ENCODE measurements at places on chromosomes 5 and 9.

GRCh38 chr5:164289526-164289925, 784.1 kb downstream of the MAT2B start:
- DNase-seq = no peak

- no peak for DNase-seq
Observed at GRCh38 chr5:88734191-88734640, 148.8 kb downstream of the MEF2C start.

DNA sequence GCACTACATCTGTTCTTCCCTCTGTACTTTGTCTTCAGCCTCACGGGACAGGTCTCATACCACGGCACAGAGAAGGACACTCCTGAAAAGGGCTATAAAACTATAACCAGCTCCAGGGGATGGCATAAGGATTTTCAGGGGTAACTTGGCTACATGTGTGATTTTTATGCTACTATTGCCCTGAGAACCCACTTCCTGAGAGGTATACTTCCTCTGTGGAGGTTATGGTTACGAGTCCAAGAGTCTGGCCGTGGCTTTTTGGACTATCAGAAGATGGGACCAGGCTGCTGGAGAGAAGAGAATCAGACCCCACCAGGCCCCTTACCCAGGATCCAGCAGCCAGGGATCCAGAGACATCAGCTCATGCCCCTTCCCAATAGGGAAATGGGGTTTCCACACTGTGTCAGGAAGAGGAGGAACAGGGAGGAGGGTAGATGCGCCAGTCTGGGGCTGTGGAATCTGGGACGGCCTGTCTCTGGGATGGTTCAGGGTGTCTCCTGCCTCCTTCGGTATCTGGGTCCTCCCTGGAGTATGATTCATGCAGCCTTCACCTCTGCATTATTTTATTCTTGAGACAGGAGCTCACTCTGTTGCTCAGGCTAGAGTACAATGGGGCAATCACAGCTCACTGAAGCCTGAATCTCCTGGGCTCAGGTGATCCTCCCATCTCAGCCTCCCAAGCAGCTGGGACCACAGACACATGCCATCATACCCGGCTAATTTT, 29.7 kb downstream of the WHRN start:
- no peak for DNase-seq

GRCh38 chr9:5305741-5306140, 1.2 kb upstream of the RLN2 start:
- no peak for DNase-seq

DNA sequence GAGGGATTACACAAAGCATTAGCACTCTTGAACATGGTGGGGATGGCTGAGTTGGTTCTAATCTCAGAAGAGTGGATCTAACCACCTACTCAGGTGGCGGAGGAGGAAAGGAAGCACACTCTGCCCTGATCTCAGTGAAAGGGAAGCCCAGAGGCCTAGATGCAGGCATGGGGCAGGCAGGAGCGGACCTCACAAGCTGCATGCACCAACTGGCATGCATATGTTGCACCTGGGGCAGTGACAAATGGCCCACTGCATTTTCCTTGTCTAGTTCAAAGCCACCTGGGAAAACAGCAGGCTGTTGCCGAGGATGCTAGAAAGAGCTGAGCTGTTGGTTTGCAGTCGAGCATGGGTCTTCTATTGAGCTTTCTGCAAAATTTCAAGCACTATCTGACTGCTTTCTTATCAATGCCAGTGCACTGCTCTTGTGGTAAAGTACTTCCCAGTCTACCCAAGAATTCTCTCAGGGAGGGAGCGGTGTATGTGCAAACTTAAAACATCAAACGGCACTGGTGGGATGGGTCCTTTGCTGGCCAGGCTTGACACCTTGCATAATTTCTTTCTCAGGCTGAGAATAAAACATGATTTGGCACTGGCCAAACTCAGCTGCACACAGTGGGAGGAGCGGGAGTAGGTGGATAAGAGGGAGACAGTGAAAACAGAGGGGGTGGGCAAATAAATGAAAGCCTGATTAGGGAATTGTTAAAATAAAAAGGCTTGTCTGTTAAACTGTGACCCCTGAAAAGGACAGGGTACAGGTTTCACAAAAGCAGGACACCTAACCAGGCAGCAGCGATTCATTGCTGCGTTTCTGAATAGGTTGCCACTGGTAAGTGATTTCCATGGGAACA, 108.9 kb downstream of the MARCHF3 start:
- DNase-seq = no peak

- DNase-seq = no peak
Observed at GRCh38 chr9:38367898-38368297, 24.6 kb upstream of the ALDH1B1 start.

DNA sequence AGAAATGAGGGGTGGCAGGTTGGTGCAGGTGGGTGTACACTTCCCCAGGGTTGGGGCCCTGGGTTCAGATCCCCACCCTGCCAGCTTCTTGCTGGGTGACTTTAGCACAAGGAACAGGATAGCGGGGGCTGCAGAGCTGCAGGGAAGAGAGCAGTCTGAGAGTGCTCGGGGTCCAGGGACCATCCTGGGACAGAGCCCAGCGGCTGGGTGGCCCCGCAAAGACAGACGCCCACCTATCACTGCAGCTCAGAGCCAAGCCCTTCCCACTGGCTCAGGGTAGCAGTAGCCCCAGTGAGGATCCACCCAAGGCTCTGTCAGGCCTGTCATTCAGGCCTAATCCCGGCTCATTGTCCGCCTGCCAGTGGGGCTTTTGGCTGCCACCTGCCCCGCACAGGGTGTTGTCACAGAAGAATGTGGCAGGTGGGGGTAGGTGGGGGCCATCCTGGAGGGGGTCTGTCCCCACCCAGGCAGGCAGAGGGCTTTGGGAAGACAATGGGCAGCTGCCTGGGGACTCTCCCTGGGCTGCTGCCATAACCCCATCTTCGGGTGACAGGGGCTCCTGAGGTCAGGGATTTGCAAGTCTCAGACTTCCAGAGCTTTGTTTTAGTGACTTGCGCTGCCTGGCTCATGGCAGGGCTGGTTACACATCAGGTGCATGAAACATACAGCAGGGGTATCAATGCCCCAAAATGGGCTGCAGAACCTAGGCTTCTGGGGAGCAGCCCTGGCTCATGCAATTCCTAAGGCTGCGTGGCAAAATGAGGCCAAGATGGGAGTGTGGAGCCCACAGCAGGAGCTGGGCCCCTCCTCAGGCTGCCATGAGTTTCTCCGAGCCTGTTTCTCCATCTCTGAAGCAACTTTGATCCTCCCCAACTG, 52.1 kb downstream of the BARX1 start:
- no peak for DNase-seq

GRCh38 chr5:36842087-36842486, 34.5 kb upstream of the NIPBL start:
- DNase-seq = no peak

- DNase-seq = no peak
Observed at GRCh38 chr5:59036274-59036961, 453.5 kb downstream of the RAB3C start.

GRCh38 chr5:104171958-104172690, 609.5 kb upstream of the NUDT12 start:
- no peak for DNase-seq

- no peak for DNase-seq
Observed at GRCh38 chr5:109324931-109325330, 84.8 kb downstream of the PJA2 start.

DNA sequence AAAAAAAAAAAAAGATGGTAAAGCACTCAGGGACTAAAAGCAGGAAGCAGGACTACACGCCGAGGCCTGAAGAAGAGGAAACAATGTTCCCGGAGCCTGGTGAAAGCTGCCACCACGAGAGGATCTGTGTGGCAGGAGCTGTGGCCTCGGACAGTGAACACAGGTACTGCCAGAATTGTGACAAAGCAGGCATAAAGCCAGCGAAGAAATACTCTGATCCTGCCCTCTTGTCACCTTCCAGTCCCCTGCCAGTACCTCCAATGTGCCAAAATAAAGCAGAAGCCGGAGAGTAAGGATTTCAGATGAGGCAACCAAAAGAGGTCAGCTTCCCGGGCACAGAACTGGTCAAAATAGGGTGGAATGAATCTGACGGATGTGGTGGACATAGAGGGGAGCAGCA, 211.5 kb upstream of the TARS1 start:
- no peak for DNase-seq

- no peak for DNase-seq
Observed at GRCh38 chr9:86407022-86407421, 52.8 kb upstream of the TUT7 start.

DNA sequence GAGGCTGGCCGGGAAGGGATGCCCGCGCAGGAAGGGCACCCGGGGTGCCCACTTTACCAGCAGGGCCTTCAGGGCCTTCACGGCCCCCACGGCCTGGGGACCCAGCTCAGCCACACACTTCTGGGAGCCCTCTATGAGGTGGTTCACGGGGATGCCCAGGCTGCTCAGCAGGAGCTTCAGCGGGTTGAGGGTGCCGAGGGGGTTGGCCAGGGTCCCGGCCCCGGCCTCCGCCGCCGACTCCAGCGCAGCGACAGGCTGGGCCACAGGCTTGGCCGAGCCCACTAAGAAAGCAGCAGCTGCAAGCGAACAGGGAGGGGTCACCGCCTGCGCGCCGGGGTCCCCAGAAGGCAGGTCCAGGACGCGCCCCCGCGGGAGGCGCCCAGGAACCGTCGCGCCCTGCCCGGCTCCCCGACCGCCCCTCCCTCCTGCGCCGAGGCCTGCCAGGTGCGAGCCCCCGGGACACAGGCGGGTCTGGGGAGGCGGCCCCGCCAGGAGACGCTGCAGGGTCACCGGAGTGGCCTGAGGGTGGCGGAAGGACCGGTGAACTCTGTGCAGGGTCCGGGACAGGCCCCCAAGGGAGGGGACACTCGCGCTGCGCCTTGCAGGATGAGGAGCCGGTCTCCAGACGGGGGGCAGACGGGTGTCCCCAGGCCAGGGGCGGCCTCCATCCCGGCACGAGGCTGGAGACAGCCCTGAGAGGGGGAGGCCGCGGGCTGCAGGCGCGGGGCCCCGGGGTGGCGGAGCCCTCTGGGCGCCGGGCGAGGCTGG, 572 bp downstream of the SCGB3A1 start:
- peak; percentile 29 for DNase-seq

GRCh38 chr5:110104726-110105669, 415.3 kb downstream of the MAN2A1 start:
- no peak for DNase-seq

DNA sequence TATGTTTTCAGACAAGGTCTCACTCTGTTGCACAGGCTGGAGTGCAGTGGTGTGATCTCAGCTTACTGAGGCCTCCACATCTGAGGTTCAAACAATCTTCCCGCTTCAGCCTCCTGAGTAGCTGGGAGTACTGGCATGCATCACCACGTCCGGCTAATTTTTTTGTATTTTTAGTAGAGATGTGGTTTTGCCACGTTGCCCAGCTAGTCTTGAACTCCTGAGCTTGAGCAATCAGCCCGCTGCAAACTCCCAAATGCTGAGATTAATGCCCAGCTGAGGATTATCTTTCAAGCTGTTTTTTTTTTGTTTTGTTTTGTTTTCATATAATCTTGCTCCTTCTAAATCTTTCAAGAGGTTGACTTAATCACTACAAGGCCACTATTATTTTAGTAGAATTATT, 47.3 kb upstream of the SLC28A3 start:
- DNase-seq = no peak

DNA sequence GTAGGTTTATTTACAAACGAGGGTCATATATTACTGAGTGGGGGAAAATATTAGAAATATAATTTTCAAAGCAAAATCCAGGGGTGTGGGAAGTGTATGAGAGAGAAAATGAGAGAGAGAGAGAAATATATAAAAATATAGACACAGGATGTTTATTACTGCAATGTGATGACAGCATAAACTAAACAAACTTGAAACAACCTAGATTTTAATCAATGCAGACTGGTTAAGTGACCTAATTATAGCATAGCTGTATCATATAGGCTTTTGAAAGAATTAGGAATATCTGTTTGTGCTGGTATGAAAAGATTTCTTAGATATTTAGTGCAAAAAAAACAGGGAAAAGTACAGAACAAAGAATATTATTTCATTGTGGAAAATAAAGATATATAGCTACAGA, 280.5 kb downstream of the ACTL7B start:
- no peak for DNase-seq

DNA sequence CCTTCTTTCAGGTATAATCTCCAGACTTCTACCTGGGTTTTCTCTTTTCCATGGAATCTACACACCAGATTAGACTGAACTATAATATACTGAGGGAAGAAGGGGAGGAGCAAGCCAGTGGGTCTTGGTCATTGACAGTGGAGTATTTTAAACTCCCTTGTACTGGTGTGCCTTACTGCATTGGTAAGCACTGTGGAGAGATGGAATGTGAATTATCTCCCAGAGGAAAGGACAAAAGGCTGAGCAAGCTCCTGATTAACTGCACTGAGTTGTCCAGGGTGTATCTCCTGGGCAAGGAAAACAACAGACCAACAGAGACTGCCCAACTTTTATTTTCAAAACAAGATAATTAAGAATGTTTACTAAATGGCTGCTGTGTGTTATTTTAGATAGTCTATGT, 29.8 kb upstream of the SLCO6A1 start:
- DNase-seq = no peak

GRCh38 chr5:145243016-145243415, 592.1 kb downstream of the PRELID2 start:
- no peak for DNase-seq

DNA sequence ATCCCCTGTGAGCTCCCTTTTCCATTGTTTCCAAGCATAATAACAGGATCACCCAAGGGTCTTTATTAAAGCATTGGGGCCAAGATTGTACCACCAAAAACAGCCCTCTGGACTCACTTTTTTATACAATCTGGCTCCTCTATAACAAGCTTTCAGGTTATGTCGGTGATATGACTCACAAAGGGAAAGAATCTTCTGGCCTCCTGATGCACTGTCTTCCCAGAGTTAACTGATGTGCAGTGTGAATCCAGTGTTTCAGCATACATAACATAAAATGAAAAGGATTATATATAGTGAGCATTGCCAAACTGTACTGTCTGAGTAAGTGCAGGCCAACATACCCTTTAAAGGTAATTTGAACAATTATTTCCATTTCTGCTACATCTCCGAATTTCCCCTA, 33.9 kb upstream of the MAN2A1 start:
- DNase-seq = no peak

DNA sequence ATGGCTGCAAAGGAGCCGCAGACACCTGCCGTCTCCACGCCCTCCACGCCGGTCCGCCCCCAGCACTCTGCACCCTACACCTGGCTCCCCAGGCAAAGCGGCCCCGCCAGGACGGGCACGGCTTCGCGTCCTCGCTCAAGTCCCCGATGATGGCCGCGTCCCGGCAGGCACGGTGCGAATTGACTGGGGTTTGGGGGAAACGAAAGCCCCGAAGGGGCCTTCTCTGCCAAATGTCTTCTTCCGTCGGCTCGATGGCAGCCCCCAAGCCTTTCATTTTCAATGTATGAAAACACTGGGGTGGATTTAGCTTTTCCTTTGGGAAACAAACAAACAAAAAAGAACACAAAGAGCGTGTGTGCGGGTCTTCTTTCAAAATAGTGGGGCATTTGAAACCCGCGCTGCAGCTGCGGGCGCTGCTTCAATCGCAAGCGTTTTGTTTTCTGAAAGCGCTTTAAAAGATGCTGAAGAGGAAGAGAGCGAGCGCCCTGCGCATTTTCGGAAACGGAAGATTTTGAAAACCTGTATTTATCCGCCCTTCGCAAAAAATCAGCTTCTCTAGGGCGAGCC, 160.0 kb downstream of the RMI1 start:
- DNase-seq = peak; percentile 47

- DNase-seq = no peak
Observed at GRCh38 chr5:99386406-99387077, 457.7 kb upstream of the CHD1 start.
